ENCODE measurements at places on chromosomes 2 and 18.

- DNase-seq = no peak
Observed at GRCh38 chr18:74446178-74446577, 10.9 kb downstream of the DIPK1C start.

GRCh38 chr18:25316381-25317018 is 35.5 kb downstream of the ZNF521 start:
- DNase-seq = no peak

DNA sequence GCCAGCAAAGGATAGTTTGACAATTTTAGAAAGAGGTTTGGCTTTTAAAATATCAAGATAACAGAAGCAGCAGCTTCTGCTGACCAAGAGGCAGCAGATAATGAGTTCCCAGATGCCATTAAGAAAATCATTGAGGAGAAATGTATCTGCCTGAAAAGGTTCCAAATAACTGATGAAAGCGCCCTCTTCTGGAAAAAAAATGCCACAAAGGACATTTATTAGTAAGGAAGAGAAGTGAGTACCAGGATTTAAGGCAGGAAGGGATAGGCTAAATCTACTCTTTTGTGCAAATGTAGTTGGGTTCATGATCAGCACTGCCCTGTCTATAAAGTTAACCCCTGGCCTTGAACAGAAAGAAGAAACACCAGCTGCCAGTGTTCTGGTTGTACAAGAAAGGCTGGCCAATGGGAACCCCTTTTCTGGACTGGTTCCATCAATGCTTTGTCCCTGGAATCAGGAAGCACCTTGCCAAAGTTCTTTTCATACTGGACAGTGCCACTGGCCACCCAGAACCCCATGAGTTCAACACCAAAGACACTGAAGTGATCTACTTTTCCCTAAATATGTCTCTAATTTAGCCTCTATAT is 40.6 kb downstream of the DHX57 start:
- DNase-seq = peak; percentile 32

- peak; percentile 42 for DNase-seq
Observed at GRCh38 chr2:174344716-174345461, 10.1 kb downstream of the SP9 start.

DNA sequence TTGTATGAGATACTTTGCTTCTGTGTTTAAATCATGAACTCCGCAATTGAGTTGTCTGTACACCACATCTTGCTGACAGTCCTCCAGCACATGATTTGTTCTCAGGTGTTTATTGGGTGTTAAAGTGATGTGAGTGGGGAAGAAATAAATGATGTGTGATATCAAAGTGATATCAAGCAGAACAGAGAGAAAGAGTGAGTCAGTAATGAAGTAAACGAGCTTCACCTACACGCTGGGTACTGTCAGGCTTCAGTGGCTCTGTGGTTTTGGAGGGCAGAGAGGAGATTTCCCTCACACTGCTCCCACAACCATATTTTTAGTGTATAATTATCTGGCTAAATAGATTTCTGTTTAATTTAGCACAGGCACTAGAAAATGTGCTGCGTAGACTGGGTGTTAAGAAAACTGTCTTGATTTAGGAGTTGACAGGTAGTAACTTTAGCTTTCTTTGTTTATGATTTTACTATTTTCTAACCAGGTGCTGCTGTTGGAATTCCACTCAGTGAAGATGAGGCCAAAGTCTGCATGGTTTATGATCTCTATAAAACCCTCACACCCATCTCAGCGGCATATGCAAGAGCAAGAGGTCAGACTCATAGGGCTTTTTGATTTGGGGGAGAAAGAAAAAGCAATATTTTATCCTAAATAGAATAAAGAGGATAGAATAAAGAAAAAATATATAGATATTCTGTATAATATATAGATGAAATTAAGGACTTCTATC is 21.2 kb downstream of the ATIC start:
- DNase-seq = peak; percentile 31

DNA sequence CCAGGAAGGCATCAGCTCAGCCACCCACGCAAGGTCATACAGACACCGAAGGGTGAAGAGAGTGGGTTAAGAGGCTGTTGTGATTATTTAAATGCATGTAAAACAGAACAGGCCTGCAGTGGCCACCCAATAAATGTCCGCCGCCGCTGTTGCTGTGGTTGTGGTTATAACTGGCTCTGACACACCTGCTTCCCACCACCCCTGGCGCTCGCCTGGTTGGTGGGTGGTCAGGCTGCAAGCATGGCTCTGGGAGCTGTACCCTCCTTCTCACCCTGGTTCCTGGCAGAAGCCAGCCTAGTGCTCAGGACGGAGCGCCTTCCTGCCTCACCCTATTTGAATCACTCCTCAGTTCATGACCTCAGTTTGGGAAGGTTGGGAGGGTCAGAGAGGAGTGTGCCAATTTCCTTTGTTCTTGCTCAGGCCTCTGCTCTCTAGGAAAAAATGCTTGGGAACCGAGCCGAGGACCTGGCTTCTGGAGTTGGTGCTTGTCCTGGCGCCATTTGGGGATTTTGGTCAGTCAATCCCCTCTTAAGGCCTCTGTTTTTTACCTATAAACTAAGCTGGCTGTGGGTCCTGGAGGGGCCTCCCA is 5.3 kb upstream of the CRYBA2 start:
- peak; percentile 5 for DNase-seq

DNA sequence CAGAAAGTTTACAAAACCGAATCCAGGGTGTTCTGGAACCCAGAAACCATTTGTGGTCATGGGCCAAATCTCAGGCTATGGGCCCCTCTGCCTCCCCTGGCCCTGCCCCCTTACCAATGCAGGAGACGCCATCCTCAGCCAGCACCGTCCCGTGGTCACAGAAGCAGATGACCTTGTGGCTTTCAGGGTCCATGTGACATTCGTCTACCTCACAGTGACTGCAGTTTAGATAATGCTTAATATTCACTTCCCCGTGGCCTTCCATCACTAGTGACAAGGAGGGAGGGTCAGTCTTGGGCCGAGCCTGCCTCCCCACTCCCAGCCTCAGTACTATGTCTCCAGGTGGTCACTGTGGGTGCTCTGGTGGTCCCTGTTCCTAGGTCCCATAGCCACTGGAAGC is 111.6 kb downstream of the CLIP4 start:
- no peak for DNase-seq

GRCh38 chr2:70981421-70981820 is 3.0 kb downstream of the ANKRD53 start:
- DNase-seq = no peak

GRCh38 chr2:122507261-122507660 is 751.8 kb downstream of the TSN start:
- DNase-seq = no peak

- DNase-seq = peak; percentile 73
Observed at GRCh38 chr2:105744091-105744908, 412 bp upstream of the NCK2 start.

- no peak for DNase-seq
Observed at GRCh38 chr2:141020346-141020745, 1110.5 kb downstream of the LRP1B start.

- DNase-seq = no peak
Observed at GRCh38 chr2:15647622-15648590, 56.2 kb downstream of the DDX1 start.

DNA sequence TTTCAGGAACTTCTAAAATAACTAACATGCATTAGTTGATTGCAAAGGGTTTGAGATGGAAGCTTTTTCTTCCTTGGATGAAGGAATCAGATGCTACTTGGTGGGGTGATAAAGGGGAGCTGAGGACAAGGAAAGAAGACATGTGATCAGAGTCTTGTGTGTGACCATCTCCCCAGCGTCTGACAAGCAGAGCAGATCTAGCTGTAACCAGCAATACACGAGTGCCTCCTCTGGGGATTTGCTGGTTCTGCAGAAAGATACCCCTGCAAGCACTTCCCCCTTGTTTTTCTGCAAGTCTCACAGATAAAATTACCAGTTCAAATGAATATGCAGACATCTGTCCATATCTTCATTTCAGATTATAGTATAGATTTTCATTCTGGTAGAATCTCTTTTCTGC is 2.7 kb downstream of the CDH7 start:
- peak; percentile 98 for DNase-seq

- no peak for DNase-seq
Observed at GRCh38 chr18:63363951-63364350, 3.1 kb downstream of the KDSR start.

- DNase-seq = peak; percentile 46
Observed at GRCh38 chr18:48934723-48935432, 15.9 kb downstream of the SMAD7 start.

- peak; percentile 35 for DNase-seq
Observed at GRCh38 chr2:151946899-151947812, 118.9 kb upstream of the ARL5A start.

DNA sequence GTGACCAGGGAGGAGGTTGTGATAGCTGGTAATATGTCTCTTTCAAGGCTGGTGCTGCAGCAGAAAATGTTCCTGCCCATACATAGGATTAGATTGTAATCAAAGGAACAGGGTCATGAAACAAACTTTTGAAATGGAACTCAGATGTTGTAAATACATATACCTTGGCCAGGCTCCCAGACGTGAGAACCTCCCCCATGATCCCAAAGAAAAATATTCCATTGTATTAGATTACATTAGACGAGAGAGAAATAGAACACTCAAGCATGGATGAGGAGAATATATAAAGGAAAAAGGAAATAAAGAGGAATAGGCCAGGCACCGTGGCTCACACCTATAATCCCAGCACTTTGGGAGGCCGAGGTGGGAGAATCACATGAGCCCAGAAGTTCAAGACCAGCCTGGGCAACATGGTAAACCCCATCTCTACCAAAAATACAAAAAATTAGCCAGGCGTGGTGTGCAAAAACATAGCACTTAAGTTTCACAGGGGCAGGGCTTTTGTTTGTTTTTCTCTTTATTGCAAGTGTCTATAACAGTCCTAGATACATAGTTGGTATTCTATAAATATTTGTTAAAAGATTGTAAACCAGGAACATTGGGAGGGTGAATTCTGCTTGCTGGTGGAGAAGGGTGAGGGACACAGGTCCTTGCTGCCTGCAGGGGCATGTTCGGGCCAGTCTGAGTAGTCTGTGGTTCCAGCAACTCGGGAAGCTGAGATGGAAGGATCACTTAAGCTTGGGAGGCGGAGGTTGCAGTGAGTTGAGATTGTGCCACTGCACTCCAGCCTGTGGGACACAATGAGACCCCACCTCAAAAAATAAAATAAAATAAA is 52.8 kb downstream of the RPL37A start:
- DNase-seq = peak; percentile 11

- DNase-seq = peak; percentile 82
Observed at GRCh38 chr2:158457826-158458616, 1.3 kb downstream of the PKP4 start.

GRCh38 chr2:196159221-196159892 is 12.0 kb downstream of the STK17B start:
- DNase-seq = peak; percentile 17

GRCh38 chr2:221675201-221675908 is 103.3 kb upstream of the EPHA4 start:
- no peak for DNase-seq

GRCh38 chr2:205077159-205077558 is 531.9 kb downstream of the PARD3B start:
- no peak for DNase-seq

DNA sequence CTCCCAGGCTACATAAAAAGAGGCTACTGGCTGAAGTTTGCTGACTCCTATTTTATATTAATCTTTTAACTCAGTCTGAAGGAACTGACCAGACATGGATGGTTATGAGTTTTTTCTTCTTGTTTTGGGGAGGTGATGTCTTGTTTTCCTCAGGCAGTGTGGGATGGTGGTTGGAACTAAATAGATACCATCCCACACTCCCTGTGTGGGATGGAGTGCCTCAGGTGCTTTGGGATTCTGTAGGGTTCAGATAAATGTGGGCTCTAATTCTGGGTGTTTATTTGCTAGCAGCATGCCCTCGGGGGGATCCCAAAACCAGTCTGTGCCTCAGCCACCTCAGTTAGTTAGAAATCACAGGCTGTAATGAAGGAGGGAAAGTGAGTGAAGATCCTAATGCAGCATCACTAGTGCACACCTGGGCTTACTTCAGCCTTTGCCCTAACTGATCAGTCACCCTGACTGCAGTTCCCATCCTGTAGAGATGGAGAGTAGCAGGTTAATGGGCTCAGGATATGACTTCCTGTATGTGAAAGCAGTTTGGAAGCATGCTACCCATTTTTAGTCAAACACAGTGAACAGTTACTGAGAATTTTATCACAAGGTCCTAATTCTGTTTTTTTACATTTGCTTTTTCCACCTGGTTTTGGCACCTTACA is 132.2 kb downstream of the SPTBN1 start:
- peak; percentile 30 for DNase-seq

DNA sequence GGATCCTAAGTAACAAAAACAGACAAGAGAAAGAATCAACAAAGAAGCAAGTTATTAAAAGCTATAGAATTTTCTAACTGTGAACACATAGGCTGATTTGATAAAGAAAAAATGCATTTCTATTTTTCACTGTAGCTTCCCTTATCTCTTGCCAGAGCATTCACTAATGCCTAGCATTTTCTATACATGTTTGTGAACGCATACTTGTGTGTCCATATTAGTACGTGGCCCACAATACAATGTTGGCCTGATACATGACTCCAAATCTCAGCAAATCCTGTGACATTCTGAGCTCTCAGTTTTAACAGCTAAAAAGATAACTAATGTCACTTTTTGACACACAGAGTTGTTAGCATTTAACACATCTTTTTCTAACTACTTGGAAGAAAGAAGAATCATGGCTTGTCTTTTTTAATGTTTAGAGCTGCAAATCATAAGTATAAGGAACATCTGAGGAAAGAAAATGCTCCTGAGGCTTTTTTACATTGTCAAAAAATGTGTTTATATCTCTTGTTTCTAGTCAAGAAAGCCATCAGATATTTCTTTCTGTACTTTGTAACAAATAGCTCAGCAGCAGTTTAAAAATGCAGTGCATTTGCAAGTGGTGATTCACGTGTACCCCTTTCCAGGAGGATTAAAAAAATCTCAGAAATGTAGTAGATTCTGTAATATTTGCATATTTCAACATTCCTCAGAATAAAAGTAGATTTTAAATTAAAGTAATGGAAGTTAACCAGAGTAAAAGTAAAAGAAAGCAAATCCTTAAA is 1646.8 kb upstream of the TMEFF2 start:
- no peak for DNase-seq

DNA sequence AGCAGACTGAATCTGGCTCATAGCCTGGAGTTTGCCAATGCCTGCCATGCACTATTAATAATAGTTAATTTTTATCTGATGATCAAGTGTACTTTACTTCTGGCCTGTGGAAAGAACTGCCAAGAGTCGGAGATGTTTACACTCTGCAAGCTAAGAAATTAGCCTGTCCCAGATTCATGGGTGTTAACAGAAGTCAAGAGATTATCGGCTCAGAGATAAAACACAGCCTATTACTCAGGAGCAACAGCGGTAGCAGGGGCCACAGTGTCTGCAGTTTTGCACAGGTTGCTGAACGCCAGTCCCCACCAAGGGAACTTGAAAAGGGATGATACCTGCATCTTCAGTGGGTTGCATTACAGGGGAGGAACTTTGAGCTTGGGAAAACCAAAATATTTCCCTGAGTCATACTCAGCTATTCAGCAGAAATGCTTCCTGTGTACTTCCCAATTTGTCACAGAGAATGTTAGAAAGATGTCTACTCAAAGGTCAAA is 4.3 kb upstream of the ADI1 start:
- DNase-seq = no peak

All from NCI-H69 (cell line).